ENCODE measurements at places on chromosomes 7 and 10.
A peak's percentile ranks its signal among the peaks of the same experiment; 100 is the strongest.

DNA sequence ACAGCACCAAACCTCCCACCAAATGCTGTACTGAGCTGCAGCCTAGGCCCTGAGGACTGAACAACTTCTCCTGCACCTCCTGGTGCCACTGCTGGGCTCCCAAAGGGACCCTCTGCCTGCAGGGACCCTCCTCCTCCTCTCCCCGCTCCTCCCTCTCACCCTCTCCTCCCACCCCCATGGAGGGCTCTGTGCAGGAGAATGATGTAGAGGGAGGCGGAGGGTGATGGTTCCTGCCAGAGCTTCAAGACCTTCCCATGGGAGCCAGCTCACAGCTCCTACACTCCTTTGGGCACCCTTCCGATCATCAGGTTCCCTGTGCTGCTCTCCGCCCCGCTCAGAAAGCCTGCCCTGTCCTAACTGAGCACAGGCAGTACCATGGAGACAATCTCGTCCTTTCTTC lies 97.7 kb downstream of the PRKAG2 start:
- no peak for DNase-seq

- DNase-seq: peak; percentile 55
Measured at GRCh38 chr10:15419279-15419874, 48.3 kb upstream of the FAM171A1 start.

GRCh38 chr7:96188174-96188581 lies 133.7 kb downstream of the SLC25A13 start:
- DNase-seq: no peak

DNA sequence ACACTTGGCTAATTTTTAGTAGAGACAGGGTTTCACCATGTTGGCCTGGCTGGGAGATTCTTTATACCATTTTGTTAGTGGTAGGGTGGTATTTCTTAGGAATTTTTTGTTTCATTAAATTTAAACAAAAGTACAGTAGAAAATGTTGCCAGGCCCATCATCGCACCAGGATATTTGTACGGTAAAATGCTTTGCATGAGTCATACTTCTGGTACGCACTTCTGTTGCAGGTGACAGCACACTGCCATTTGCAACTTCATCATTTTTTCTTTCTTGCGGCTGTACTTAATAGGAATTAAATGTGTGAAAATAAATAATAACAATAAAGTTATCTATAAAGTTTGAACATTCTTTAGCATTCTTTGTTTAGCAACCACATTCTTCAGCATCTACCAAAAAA lies 195.6 kb downstream of the SKAP2 start:
- no peak for DNase-seq
